Ureter (tissue), 1 donor: ENCODE measurements at places on chromosomes 2 and 18. TPM values are rescaled to one million over a fixed set of nuclear protein-coding genes. Genes with fewer than 3 reads are reported as not detected.

The ITGAV gene
- total RNA-seq: 60.1 TPM

The SDC1 gene
- 480 TPM for total RNA-seq

The FOXI3 gene
- not detected for total RNA-seq

- DNase-seq: no peak
Observed at GRCh38 chr18:44900627-44901026, 219.9 kb downstream of the SETBP1 start.

DNA sequence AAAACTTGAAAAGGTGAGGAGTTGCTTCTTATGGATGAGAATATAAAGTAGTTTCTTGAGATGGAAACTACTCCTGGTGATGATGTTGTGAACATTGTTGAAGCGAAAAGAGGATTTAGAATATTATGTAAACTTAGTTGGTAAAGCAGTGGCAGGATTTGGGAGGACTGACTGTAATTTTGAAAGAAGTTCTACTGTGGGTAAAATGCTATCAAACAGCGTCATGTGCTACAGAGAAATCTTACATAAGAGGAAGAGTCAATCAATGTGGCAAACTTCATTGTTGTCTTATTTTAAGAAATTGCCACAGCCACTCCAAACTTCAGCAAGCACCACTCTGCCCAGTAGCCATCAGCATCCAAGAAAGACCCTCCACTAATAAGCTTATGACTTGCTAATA lies 112.9 kb upstream of the ZEB2 start:
- no peak for DNase-seq

- DNase-seq: no peak
Observed at GRCh38 chr2:30341500-30342267, 105.4 kb upstream of the LCLAT1 start.

The TLX2 gene
- total RNA-seq: not detected

GRCh38 chr2:44940049-44940494 lies 1.4 kb upstream of the SIX3 start:
- DNase-seq: no peak
